ENCODE measurements at places on chromosomes 13 and 19. TPM values are rescaled to one million over a fixed set of nuclear protein-coding genes. Genes with fewer than 3 reads are reported as not detected.

- peak; percentile 61 for DNase-seq
Observed at GRCh38 chr13:20492641-20493040, 33.0 kb downstream of the CRYL1 start.

ZSCAN1 gene
- total RNA-seq: not detected

- peak; percentile 70 for DNase-seq
Observed at GRCh38 chr19:48123907-48124651, 13.5 kb upstream of the PLA2G4C start.

- DNase-seq: no peak
Observed at GRCh38 chr13:41111454-41111853, 21.1 kb downstream of the KBTBD6 start.

LIM2 gene
- 2.0 TPM for total RNA-seq

DNA sequence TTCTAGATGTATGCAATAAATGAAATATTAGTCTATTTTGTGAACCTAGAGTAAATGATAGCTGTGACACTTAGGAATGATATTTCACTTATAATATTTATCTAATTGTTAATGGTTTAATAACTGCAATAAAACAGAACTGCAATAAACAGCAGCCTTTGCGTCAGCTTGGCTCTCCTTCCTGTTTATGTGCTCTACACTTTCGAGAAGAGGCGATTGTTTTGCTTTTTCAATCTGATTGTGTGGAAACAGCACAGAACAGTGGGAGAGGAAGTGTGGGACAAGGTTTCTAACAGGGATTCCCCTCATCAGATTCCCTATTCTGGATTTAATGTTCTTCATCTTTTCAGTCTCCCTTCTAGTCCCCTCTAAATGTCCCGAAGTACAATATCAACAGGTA, 17.3 kb upstream of the TRPC4 start:
- DNase-seq: no peak

TMEM91 gene
- total RNA-seq: 12.3 TPM

ZNF563 gene
- 13.1 TPM for total RNA-seq

DNA sequence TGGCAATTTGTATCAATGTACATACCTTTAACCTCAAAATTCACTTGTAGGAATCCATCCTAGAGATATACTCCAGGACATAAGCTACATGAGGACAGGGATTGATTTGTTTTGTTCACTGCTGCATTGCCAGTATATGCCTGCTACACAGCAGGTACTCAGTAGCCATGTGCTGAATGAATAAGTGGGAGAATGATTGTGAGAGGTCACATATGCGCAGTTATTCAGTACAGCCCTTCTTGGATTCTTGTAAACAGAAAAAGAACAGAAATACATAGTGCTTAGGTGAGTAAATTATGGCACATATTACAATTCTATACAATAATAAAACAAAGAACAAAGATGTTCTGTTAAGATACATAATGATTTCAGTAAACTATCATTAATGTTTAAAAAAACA, 133.3 kb downstream of the RNF17 start:
- no peak for DNase-seq

ERVV-1 gene
- total RNA-seq: not detected

GRCh38 chr13:77508959-77509620, 26.4 kb upstream of the SCEL start:
- no peak for DNase-seq

JAK3 gene
- 247 TPM for total RNA-seq

GRCh38 chr13:98738213-98738612, 14.3 kb downstream of the SLC15A1 start:
- DNase-seq: no peak

GRCh38 chr13:45950386-45951000, 98.9 kb upstream of the SIAH3 start:
- no peak for DNase-seq

DNA sequence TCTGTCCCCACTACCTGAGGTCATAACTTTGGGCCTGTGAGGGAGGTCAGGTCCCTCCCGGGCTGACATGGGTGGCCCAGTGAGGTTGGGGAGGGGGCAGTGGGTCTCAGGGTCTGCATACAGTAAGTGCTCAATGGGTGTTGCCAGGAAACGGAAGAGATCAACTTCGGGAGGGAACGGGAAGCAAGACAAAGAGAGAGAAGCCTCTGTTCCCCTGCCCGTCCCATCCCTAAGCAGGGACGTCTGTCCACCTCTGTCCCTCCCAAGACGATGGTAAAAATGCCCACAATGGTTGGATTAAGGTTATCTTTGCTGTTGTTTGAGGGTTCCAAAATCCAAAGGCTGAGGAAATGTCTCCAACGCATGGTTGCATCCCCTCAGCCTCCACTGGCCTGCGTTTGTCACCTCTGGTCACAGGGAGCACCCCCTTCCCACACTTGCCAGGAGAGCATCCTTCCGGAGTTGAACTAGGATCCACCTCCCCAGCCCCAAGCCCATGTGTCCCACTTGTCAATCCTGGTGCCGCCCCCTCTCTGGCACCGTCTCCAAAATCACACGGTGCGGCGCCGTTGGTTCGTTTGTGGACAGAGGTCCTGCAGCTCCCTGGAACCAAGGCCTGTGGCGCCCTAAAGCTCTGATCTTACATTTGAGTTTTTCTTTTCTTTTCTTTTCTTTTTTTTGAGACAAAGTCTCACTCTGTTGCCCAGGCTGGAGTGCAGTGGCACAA, 774 bp upstream of the HOMER3 start:
- DNase-seq: no peak

GRCh38 chr13:111047326-111047725, 67.8 kb upstream of the ARHGEF7 start:
- no peak for DNase-seq

CEACAM5 gene
- not detected for total RNA-seq

DNA sequence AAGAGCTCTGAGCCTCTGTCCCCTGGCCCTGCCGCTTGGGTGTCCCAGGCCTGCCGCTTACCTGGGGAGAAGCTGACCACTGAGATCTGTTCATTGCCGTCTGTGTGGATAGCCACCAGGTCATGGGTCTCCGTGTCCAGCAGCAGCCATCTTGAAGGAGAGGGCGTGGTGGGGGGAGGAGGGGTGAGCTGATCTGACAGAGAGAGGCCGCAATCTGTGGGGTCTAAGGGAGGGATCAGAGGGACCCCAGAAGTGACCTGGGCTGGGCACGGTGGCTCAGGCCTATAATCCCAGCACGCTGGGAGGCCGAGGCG, 14.6 kb upstream of the GPR4 start:
- no peak for DNase-seq

- DNase-seq: no peak
Observed at GRCh38 chr19:40616178-40616577, 15.0 kb downstream of the LTBP4 start.

GPR12 gene
- total RNA-seq: not detected

DMKN gene
- total RNA-seq: 3.7 TPM

MBD3L3 gene
- total RNA-seq: not detected

- no peak for DNase-seq
Observed at GRCh38 chr19:45361608-45362007, 8.8 kb downstream of the ERCC2 start.

DNA sequence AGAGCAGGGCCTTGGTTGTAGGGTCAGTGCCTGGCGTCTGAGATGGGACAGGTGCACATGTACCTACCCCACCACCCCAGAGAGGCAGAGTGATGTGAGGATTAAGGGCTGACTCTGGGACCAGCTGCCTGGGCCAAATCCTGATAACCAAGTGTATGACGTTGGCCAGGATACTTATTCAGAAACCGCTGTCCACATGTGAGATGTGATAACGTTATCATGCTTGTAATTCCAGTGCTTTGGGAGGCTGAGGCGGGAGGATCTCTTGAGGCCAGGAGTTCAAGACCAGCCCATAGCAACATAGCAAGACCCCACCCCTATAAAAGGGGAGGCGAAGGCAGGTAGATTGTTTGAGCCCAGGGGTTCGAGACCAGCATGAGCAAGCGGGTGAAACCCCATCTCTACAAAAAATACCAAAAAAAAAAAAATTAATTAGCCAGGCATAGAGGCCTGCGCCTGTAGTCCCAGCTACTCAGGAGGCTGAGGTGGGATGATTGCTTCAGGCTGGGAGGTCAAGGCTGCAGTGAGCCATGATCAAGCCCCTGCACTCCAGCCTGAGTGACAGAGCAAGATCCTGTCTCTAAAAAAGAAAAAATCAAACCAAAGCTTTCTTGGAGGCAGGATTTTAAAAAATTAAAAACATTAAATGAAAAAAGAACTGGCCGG, 10.0 kb downstream of the ADGRE5 start:
- DNase-seq: no peak

DNA sequence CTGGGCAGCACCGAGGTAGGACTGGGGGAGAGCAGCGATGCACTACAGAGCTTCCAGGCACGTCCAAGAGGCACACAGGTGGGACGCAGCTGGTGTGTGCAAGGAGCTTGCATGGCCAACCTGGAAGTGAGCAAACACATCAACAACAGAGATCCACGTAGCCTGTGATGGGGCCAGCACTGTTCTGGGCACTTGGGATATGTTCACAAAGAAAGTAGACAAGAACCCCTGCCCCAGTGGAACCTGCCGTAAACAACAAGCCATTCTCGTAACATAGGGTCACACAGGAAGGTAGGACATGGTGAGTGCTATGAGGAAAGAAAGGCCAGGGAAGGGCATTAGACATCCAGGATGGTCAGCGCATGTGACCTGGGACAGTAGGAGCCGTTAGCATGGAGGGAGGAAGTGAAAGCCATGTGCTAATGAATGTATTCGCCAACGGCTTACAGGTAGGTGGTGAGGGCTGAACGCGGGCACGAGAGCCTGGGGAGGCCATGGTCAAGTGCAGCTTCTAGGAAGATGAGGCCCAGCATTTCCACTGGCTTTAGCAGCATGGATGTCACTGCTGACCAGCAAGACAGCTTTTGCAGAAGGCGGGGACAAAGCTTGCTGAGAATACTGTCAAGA, 105.5 kb downstream of the TEX26 start:
- no peak for DNase-seq

DNA sequence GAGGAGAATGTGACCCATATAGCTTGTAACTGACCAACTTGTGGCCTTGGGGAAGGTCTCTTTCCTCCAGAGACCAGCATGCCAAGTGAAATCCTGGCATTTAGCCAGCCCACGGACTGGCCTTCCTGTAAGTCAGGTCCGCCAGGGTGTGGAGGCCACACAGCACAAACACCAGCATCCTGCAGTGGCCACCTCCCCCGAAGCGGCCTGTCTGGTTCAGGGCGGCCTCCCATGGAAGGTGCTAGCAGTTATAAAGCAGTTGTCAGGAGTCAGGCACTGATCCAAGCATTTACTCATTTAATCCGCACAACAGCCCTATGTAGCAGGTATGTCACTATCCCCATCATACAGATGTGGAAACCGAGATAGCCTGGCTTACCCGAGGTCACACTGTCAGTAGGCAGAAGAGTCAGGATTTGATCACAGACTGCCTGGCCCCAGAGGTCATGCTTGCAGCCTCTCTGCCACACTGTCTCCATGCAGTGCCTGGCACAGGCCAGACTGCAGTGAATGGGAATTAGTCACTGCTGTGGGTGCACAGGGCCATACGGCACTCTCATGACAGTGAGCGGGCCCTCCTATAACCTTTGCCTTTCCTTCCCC, 36.7 kb downstream of the CAPN12 start:
- no peak for DNase-seq

- DNase-seq: no peak
Observed at GRCh38 chr19:1657746-1658145, 5.3 kb upstream of the TCF3 start.

GRCh38 chr13:83761631-83762030, 120.6 kb downstream of the SLITRK1 start:
- no peak for DNase-seq

ZNF492 gene
- total RNA-seq: 2.7 TPM

DNA sequence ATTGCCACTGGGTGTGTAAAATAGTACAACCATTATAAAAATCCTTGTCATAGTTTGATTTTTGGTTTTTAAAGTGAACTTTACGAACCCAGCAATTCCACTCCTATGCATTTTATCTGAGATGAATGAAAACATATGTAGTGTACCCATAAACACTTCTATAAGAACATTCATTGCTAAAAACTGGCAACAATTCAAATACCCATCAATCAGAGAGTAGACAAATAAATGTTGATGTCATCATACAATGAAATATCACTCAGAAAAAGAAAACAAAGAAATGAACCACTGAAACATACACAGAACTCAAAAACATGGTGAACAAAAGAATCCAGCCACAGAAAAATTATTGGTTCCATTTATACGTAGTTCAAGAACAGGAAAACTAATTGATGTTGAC, 202.3 kb downstream of the ABCC4 start:
- DNase-seq: no peak

DNA sequence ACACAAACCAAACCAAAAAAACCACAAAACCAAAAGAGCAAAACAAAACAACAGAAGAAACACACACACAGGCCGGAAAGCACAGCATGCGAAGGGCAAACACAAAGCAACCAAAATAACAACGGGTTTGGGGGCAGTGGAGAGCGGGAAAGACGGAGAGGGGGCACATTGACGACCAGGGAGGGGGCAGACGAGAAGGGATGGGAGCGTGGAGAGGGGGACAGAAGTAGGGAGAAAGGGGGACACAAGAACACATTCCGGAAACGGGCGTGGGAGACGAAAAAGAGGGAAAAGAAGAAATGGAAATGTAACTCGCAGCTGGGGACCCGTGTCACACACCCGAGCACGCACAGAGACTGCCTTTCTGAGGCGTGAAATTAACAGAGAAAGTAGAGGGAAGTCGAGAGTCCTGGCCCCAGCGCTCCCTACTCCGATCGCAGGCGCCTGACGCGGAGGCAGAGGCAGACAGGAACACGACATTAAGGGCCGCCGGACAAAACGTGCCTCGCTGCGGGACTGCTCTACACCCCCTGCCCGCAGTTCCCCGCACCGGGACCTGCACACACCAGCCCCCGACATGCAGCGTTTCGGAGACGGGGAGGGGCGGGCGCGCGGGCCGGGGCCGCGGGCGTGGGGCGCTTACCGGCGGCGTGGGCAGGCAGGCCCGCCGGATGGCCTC, 652 bp downstream of the POU4F1 start:
- DNase-seq: peak; percentile 41

DNA sequence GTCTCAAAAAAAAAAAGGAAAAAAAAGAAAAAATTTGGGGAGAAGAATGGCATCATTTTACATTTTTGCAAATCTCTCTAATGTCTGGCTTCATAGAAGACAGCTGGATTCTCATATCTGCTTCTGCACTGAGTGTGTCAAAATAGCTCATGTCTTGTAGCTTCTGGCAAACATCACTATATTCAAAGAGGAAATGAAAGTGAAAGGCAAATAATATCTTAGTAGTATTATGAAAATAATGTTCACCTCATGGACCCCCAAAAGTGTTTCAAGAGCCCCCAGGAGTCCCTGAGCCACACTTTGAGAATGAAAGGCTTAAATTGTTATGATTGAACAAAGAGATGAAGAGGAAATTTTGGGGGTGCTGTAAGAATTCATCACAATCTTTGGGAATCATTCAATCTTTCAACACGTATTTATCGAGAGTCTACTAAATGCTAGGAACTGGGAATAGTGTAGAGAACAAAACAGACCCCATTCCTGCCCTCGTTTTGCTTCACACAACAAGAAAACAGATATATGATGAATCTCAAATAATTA, 1.2 kb upstream of the SLC6A16 start:
- DNase-seq: no peak
